DMS 273 treated with DMSO at 0.1 percent for 48 hours (cell line): ENCODE measurements at places on chromosomes 13 and 19.

DNA sequence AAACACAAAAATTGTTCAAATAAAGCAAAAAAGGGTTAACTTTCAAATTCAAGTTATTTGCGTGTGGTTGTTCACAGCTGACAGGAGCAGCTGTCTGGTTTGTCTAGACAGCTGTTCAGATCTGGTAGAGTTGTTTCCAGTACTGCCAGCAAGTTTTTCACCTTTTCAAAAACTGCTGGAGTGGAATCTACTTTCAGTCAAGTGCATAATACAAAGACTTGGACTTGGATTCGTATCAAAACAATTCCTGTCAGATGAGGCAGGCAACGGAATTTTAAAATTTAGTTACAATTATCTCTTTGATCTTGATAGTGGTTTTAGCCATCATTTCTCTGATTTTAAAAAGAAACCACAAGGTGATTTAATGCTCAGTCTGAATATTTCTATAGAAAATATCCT is 51.7 kb upstream of the EEF1AKMT1 start:
- no peak for DNase-seq

- no peak for DNase-seq
Measured at GRCh38 chr19:51733742-51734522, 10.1 kb upstream of the HAS1 start.

- DNase-seq, result no peak
Measured at GRCh38 chr13:77893066-77893465, 25.6 kb downstream of the EDNRB start.

DNA sequence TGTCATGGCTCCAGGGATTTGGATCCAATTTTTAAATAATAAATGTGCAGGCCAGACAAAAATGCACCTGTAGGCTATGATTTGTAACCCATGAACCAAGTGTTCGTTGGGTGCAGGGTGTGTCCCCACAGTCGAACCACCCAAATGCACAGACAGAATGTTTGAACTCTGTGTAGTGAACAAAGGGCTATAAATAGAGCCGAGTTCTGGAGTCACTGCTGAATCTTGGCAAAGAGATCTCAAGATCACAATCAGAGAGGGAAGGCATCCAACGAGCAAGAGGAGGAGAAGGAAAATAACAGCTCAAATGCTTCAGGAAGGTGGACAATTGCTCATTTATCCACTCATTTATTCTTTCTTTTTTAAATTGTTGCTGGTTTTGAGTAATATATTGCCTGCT is 547.9 kb downstream of the FGF9 start:
- no peak for DNase-seq

DNA sequence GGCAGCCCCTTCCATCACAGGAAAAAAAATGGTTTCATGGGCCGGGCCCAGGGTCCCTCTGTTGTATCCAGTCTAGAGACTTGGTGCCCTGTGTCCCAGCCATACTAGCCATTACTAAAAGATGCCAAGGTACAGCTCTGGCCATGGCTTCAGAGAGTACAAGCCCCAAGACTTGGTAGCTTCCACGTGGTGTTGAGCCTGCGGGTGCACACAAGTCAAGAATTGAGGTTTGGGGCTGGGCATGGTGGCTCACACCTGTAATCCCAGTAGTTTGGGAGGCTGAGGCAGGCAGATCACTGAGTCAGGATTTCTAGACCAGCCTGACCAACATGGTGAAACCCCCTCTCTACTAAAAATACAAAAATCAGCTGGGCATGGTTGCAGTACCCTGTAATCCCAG is 214.3 kb downstream of the LIG4 start:
- no peak for DNase-seq

DNA sequence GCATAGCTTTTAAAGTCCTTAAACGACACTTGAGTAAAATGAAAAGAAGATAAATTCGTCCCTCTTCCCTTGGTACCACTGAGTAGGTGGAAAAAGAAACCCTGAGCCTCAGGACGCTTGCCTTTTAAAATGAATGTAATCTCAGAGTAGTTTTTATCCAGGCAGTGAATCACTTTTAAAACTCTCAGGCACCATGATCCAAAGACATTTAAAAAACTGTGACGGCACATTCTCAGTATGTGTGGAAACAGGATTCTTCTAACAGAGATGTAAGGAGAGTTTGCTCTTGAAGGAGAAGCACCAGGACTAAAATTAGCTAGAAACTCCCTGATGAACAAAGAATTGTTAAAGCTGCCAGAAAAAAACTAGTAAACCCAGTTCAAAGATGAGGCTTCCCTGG is 105.7 kb upstream of the SLC15A1 start:
- no peak for DNase-seq

GRCh38 chr13:37216331-37216730 is 110.9 kb upstream of the CSNK1A1L start:
- DNase-seq, result no peak

DNA sequence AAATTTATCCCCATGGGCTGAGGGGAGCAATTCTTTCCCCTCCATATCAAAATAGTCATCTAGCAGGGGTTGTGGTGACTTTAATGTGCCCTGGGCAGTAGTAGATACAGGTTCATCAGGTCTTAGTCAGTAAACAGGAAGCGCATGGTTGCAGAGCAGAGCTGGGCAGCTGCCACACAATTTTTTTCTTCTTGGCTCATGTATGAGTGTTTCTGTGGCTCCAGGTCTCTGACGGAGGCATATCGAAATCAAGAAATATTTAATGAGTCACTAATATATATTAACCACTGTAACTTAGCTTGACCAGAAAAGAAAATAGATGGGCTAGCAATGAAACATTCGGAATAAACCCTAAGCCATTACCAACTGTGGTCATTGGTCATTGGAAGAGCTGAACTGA is 68.4 kb upstream of the UBL3 start:
- no peak for DNase-seq

- no peak for DNase-seq
Measured at GRCh38 chr19:6556480-6557195, 25.8 kb downstream of the TNFSF9 start.

DNA sequence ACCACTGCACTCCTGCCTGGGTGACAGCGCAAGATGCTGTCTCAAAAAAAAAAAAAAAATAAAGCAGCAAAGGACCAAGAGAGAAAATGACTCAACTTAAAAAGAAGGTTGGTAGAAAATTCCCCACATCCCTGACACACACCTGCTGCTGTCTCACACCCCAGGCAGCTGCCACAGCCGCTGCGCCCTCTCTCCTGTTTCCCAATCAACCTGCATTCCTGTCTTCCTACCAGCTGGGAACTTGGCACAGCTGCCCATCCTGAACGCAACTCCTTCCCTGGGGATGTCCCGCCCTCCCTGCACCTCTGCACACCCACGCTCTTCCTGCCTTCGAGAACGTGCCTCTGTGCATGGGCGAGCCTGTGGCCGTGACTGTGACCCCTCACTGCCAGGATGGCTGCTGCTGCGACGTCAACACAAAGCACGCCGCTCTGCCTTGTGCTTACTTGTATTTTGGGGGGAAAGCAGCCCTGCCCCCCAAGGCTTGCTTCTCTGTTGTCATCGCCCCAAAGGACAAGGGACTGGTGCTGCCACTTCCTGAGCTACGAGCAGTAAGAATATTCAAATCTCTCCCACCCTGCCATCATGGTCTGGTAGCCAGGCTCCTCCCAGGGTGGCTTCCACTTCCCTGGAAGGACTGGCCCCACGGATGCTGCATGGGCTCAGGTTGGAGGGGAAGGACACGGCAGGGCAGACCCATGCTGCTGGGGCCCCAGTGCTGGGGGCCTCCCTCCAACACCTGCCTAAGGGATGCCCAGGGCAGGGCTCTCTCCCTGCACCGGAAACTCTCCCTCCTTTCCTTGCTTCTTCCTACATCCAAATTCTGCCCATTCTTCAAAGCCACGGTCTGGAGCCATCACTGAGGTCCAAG is 20.7 kb downstream of the SH3GL1 start:
- DNase-seq, result no peak

- no peak for DNase-seq
Measured at GRCh38 chr19:48627201-48627864, 8.0 kb downstream of the SPHK2 start.

DNA sequence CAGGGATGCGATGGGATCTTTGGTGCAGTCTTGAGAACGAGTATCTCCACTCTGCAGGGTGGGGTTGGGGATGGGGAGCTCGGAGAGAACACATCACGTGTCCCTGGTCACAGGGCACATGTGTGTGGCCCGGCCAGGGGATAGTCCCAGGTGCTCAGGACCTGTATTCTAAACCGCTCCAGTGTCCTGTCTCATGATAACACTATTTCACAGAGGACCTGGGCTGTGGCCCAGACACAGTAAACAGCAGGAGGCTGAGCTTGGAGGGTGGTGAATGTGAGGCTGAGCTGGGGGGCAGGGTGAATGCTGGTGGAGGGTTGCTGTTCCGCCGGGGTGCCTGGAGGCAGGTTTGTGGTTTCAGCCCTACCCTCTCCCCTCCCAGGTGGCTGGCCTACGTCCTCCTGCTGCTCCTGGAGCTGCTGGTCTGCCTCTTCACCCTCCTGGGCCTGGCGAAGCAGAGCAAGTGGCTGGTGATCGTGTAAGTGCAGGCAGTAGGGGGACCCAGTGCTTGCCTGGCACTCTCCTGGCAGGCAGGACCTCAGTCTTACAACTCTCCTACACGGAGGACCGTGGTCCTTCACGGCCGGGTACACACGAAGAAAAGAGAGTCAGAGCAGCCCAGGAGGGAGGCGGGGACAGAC is 11.1 kb downstream of the TTYH1 start:
- no peak for DNase-seq

DNA sequence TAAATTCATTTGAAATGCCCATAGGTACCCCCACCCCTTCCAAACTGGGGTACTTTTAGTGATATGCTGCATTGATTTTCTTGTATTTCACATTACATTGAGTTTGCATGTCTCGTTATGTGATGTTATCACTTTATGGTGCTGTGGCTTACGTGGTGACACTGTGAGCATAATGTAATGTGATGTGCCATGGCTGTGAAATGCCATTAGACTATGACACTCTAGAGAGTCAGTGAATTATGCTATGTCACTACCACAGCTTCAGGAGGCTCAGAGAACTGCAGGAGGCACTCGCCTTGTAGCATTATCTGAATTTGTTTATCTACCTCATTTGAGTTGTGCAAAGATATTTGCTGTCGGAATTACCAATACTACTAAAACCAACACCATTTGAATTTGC is 590.1 kb upstream of the SLC10A2 start:
- no peak for DNase-seq

DNA sequence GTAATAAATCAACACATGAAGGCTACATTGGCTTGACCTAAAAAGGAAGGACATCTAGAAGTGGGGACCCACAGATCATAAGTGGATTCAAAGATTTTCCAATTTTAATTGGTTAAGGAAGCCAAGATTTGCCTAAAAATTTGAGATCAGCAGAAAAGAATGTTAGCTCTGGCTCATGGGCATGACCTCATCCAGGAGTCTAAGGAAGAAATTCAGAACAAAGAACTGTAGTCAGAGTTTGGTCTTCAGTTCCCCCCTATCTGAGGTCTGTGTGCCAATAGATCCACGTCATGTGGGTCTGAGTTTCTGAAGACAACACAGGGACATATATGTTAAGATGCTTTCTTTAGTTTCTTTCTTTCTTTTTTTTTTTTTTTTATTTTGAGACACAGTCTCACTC is 648.8 kb upstream of the SPRY2 start:
- DNase-seq, result no peak

DNA sequence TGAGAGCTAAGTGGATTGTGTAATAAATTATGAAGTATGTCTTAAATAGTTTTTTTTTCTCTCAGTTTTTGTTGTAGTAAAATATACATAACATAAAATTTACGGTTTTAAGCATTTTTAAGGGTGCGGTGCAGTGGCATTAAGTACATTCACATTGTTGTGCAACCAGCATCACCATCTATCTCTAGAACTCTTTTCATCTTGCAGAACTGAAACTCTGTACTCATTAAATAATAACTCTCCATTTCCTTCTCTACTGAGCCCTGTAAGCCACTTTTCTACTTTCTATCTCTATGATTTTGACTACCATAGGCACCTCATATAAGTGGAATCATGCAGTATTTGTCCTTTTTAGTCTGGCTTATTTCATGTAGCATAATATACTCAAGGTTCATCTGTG is 87.1 kb downstream of the GJA3 start:
- no peak for DNase-seq

DNA sequence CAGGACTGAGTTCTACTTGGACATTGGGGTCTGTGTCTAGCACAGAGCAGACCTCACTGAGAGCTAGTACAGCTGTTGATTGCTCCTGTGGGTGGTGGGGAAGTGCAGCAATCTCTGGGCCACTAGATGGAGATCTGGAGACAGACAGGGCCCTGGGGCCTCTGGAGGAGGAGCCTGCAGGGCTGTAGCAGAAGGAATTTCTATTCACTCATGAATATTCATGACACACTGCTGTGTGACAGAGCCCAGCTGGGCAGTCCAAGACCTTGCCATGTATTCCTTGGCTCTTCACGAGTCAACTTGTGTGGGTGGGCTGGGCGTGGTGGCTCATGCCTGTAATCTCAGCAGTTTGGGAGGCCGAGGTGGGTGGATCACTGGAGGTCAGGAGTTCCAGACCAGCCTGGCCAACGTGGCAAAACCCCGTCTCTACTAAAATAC is 37.5 kb downstream of the SUGP2 start:
- peak; percentile 78 for DNase-seq

- DNase-seq, result no peak
Measured at GRCh38 chr19:49973987-49974386, 13.0 kb upstream of the SIGLEC11 start.

- DNase-seq, result no peak
Measured at GRCh38 chr13:114155926-114156883, 22.9 kb upstream of the CFAP97D2 start.
